Ureter (tissue), 1 donor: ENCODE measurements at places on chromosomes 2 and 18. TPM values are rescaled to one million over a fixed set of nuclear protein-coding genes. Genes with fewer than 3 reads are reported as not detected.

The STPG4 gene
- total RNA-seq: not detected

The UGGT1 gene
- 61.1 TPM for total RNA-seq

DNA sequence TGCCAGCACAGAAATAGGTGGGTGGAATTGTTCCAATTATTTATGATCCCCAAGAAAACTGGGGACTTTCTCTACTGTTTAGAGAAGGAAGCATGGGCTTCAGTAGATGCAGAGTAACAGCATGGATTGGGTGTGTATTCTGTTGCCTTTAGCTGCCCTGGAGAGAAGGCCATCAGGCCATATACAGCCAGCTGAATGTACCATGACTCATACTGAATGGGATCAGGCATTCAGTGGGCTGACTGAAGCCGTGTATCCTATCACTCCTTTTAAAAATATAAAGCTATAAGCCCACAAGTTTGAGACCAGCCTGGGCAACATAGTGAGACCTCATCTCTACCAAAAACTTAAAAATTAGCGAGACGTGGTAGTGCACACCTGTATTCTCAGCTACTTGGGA is 16.7 kb upstream of the PLEKHM3 start:
- no peak for DNase-seq

- DNase-seq: no peak
Measured at GRCh38 chr18:33560686-33561370, 17.2 kb upstream of the ASXL3 start.

DNA sequence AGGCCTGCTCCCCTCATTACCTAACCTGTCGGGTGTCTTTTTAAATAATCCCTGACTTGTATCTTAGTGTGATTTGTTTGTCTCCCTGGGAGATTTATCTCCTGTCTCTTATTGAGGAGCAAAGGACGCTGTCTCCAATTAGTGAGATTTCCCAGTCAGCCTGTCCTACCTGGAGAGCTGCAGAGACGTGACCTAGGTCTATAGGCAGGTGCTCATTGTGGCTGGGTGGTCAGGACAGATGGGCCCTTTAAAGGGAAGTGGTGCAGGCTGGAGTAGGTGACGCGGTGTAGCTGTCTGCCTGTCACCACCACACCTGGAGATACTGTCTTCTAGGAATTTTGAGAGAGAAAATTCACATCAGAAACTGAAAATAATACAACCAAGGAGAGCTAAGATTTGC is 28.0 kb downstream of the PLB1 start:
- no peak for DNase-seq

DNA sequence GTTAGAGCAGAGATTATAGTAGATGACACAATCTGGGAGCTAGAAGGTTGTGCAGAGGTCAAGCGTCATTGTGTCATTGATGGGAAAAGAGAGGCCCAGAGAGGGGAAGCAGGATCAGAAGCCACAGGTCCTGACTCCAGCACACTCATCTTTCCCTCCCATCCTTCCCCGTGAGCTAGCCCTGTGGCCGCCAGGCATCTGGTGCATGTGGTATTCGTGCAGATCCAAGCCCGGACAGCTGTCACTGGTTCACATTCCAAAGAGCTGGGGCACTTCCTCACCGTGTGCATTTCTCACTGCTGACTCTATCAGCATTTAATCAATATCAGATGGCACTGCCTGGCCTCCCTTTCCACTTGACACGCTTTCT is 94.1 kb upstream of the THOC1 start:
- no peak for DNase-seq
